IMR-90 (cell line): ENCODE measurements at places on chromosomes 3 and 15. TPM values are rescaled to one million over a fixed set of nuclear protein-coding genes. Genes with fewer than 3 reads are reported as not detected.

GRCh38 chr3:187319699-187320302 lies 28.3 kb upstream of the MASP1 start:
- peak; percentile 70 for DNase-seq

USP50 gene
- not detected in 2 replicates for total RNA-seq

DNA sequence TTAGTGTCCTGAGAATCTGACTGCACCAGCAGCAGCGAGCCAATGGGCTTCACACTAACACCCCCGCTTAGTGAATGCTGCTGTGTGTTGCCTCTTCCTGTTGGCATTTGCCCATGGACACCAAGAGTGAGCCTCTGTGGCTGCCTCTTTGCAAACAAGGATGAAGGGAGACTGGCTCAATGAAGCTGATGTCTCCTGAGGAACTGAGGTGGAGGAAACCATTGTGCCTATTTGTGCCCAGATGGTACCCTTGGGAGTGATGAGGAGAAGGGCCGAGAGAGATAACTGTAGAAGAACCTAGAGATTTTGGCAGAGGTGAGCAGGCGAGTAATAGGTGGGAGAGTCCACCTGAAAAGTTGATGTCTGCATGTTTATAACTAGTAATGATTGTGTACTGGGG lies 51.2 kb downstream of the IL20RB start:
- DNase-seq = no peak

CCR1 gene
- not detected in 2 replicates for total RNA-seq

- DNase-seq = no peak
Measured at GRCh38 chr15:73813589-73813988, 59.8 kb upstream of the TBC1D21 start.

SCG5 gene
- 7.9 and 8.3 TPM in 2 replicates for total RNA-seq

FRMD4B gene
- total RNA-seq = 0.28 and 0.36 TPM in 2 replicates

- peak; percentile 74 for DNase-seq
Measured at GRCh38 chr15:70826634-70827033, 27.3 kb downstream of the LARP6 start.
